ENCODE measurements at places on chromosomes 3 and 15.

DNA sequence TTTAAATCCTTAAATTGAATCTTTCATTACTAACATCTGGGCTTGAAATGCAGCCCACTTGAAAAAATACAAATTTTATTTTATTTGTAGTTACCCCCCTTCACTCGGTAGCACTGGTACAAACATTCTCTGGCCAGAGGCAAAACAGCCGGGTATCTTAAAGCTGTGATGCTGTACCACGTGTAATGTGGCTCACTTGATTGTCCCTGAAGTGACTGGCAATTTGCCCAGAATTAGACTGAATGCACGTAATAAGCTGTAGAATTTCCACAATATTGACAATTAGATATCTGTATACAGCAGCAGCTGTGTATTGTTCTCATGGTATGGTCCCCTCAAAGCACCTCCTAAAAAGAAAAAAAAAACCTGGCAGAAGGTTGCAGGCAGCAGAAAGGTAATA is 192.8 kb upstream of the TBC1D5 start:
- no peak for DNase-seq

DNA sequence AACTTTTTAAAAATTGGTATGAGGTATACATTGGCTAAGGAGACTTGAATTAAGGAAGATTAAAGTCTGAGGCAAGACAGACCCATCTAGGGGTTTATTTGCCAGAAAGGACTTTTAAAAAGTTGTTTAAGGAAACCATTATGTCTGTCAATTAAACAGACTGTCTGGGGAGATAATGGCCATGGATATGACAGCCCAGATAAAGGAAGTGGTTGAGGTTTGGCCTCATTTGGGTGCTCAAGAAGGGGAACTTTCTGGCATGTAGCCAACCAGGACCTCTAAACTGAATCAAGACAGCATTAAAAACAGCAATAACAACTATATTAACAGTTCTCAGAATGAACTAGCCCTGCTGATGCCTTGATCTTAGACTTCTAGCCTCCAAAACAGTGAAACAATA is 9.9 kb upstream of the CD200R1L start:
- DNase-seq: no peak

DNA sequence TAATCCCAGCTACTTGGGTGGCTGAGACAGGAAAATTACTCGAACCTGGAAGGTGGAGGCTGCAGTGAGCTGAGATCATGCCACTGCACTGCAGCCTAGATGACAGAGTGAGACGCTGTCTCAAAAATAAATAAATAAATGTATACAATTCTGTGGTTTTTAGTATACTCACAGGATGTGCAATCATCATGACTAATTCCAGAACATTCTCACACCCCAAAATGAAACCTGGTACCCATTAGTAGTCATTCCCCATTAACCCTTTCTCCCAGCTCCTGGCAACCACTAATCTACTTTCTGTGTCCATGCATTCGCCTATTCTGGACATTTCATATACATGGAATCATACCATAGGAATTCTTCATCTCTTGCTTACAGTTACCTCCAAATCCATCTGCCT is 44.5 kb downstream of the LRRFIP2 start:
- DNase-seq: no peak

DNA sequence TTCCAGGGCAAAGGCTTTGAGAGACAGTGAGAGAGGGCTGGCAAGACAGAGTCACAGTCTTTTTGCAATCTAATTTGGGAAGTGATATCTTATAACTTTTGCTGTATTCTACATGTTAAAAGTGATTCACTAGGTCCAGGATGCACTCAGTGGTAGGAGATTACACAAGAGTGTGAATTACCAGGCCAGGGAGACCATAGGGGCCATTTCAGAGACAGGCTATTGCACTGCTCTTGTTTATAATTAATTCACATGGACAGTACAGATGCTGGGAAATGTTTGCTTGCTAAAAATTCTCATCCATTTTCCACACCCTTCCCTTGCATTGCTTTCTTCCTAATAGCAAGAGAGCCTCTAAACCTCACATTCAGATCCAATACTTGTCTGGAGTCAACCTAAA is 22.6 kb upstream of the POMGNT2 start:
- no peak for DNase-seq

DNA sequence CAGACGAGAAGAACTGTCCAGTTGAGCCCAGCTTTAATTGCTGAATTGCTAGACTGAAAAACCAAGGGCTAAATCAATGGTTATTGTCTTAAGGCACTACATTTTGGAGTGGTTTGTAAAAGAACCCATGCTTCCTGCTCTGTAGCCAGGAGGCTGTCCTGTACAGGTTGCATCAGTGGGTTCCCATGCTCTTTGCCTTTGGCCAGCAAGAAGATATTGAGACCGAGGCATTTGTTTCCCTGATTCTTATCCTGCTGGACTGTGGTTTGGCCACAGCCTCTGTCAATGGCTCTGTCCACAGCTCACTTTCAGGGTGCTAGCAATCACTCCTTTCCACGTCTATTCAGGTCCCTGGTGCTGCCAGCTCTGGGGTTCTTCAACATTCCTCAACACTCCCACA is 89.6 kb downstream of the FAM43A start:
- DNase-seq: no peak

DNA sequence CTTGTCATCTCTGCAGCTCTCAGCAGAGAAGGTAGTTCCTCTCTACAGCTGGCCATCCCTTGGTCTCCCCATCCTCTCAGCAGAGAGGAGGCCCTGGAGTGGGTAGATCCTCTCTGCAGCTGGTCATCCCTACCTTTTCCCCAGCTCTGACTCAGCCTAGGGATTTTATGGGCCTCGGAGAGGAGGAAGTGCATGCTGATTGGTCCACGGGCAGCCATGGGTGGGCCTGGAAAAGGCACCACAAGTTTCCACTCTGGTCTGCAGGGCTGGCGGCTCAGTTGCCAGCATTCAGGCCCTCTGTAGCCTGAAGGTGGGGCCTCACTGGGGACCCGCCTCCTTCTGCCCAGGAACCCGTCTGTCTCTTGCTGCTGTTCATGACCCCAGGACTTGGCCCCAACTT is 36.9 kb downstream of the NR1D2 start:
- no peak for DNase-seq

DNA sequence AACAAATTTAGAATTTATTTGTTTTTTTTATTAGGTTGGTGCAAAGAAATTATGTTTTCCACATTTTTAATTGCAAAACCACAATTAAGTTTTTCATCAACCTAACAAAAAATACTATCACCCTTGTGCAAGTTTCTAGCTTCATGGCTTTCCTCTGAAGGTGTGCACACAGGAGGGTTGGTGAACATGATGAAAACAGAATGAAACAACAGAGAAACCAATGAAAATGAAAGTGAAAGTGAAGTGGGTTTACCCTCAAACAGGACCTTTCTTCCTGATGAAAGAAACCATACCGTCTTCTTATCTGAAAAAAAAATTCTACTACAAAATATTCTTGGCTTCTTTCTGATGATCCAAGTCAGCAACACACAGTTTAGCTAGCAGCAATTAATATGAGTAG is 71.9 kb upstream of the FEZF2 start:
- DNase-seq: no peak

GRCh38 chr3:63405882-63406281 is 127.8 kb downstream of the SYNPR start:
- no peak for DNase-seq

GRCh38 chr3:30962084-30962483 is 67.6 kb upstream of the GADL1 start:
- no peak for DNase-seq

- DNase-seq: no peak
Observed at GRCh38 chr3:41320953-41321641, 121.8 kb downstream of the CTNNB1 start.

DNA sequence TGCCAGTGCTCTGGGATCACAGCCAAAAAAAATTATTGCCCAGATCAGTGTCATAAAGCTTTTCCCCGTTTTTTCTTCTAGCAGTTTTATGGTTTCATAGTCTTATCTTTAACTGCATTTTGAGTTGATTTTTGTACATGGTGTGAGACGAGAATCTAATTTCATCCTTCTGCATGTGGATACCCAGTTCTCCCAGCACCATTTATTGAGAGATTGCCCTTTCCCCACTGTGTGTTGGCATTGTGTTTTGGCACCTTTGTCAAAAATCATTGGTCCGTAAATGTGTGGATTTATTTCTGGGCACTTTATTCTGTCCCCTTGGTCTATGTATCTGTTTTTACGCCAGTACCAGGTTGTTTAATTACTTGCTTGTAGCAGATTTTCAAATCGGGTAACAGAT is 122.8 kb downstream of the TAFA4 start:
- no peak for DNase-seq

DNA sequence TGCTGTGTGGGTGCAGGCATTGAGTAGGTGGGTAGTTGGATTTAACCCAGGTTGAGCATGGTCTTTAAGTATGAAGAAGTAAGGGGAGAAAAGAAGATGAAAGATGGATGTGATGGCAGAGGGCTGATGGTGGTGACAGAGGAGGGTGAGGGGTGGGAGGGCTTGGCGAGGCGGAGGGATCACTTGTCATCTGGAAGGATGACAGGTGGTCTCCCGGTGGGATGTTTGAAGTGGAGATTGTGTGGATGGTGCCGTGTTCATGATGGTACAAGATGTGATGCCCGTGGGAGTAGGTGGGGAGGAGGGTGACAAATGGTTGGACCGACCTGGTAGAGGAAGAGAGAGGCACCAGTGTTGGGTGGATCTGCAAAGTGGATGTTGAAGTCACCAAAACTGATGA is 208.8 kb downstream of the RPLP1 start:
- no peak for DNase-seq

DNA sequence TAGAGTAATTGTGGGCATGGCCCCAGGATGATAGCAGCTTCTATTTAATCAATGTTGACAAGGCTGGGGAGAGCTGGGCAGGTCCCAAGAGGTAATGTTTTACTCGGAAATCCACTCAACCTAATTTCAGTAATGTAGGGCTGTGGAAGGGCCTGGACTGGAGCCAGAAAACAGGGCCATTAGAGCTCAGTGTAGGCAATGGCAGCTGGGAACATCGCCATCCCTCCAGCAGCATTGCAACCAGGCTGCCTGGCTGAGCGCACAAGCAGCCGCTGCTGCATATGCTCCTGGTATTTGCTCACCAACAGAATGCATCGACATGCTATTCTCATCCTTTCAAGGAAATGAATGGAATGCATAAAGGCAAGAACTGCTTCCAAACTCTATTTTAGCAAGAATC is 90.0 kb downstream of the GAP43 start:
- no peak for DNase-seq

DNA sequence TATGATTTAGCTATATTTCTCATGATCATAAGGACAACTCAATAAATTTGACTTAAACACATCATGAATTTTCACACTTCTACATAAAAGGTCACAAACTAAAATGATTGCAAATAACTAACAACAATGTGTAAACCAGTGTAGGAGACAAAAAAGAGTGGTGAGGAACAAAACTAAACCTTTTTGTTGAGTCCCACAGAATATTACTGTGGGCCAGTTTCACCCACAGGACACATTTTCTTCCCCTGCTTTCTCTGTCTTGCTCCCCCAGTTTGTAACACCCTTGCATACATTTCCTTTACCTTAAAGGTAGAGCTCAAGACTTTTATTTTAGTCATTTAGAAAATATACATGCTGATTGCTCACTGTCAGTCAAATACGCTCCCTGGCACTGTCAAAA is 130.9 kb upstream of the GOLGA6L6 start:
- no peak for DNase-seq

GRCh38 chr3:120370463-120370862 is 21.3 kb upstream of the LRRC58 start:
- DNase-seq: no peak

GRCh38 chr3:79249701-79250100 is 518.1 kb downstream of the ROBO1 start:
- no peak for DNase-seq

DNA sequence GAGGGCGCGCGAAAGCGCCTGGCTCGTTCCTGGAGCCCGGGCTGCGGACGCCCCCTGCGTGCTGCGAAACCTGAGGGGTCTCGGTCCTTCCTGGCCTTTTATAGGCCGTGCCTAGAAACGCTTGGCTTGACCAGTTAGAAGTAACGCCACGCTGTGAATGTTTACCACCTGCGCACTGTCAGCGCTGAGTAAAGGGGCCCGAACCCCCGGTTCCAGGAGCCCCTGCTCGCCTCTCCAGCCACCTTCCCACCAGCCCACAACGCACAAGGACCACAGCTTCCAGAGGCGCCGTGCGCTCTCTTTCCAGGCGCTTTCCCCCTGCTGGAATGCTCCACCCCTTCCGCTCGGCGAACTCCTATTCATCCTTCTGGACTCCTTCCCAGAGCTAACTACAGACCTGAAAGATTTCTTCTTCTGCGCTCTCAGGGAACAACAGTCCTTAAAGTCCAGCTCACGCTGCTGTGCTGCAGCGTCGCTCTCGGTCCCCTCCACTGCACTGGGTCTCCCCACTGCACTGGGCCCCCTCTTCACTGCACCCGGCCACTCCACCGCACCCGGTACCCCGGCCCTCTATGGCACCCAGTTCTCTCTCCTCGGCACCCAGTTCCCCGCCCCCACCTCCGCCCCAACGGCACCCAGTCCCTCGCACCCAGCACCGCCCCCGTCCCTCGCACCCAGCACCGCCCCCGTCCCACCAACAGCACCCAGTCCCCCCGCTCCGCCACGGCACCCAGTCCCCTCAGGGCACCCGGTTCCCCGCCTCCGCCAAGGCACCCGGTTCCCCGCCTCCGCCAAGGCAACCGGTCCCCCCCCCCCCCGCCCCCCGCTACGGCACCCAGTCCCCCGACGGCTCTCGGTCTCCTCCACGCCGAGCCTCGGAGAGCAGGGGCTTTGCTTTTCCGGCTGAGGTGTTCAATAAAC is 69.8 kb downstream of the SQOR start:
- no peak for DNase-seq

- DNase-seq: no peak
Observed at GRCh38 chr3:98984024-98984423, 82.5 kb upstream of the DCBLD2 start.

DNA sequence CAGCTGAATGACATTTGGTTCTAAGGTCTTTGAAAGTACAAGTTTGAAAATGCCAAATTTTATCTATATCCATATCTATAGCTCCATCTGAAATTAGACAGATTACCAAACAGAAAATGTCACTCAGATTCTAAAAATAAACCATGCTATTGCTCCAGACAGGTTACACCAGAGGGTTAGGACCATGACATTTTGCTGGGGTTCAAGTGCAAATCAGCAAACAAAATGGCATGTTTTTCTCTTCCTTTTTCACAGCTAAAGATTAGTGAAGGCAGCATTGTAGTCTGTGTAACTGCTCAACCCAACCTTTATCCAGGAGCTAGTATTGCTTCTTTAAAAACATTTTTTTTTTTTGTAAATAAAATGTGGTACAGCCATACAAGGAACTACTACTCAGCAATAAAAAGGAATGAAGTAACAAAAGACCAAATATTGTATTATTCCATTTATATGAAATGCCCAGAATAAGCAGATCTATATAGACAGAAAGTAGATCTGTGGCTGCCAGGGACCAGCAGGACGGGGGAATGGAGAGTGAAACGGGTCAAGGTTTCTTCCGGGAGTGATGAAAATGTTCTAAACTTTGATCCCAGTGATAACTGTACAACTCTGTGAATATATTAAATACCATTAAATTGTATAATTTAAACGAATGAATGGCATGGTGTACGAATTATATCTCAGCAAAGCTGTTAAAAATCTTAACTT is 18.2 kb downstream of the VGLL4 start:
- no peak for DNase-seq

GRCh38 chr3:187713504-187713903 is 11.1 kb upstream of the RTP2 start:
- DNase-seq: no peak

- DNase-seq: no peak
Observed at GRCh38 chr3:193240436-193240849, 579 bp upstream of the PLAAT1 start.

GRCh38 chr3:150912501-150912900 is 7.3 kb upstream of the MINDY4B start:
- DNase-seq: no peak
